Bronchial epithelial cell (primary cell): ENCODE measurements at places on chromosomes 6 and 20. TPM values are rescaled to one million over a fixed set of nuclear protein-coding genes. Genes with fewer than 3 reads are reported as not detected.
A peak's percentile ranks its signal among the peaks of the same experiment; 100 is the strongest.

TFAP2C gene
- 2.9 and 5.1 TPM in 2 replicates for total RNA-seq

DNA sequence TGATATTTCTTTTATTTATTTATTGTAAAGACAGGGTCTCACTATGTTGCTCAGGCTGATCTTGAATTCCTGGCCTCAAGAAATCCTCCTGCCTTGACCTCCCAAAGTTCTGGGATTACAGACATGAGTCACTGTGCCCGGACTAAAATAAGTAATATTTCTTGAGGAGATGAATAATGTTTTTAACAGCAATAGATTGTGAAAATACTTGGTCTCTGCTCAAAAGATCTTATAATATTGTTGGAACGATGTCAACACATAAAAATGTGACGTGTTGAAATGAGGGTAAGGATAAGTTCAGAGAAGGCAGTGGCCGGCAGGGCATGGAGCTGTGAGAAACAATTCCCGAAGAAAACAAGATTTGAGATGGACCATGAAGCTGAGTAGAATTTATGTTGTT is 178.7 kb downstream of the GJA1 start:
- no peak for DNase-seq

- DNase-seq, result peak; percentile 50
Measured at GRCh38 chr6:95431637-95432228, 145.6 kb upstream of the MANEA start.

GRCh38 chr6:84442208-84442607 is 214.8 kb upstream of the CEP162 start:
- DNase-seq, result no peak

DNA sequence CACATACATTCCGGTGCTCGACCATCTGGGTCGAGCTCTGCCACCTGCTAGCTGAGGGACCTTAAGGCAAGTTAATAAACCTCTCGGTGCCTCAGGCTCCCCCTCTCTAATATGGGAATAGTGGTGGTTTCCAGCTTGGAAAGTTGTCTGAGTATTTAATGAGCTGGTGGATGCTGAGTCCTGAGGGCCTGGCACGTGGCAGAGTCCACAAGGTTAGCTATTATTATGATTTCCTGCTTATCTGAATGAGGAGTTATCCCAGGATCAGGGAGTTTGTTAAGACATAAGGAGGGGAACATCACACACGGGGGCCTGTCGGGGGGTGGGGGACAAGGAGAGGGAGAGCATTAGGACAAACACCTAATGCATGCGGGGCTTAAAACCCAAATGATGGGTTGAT is 80.1 kb upstream of the SLC22A23 start:
- DNase-seq, result no peak

ZSCAN9 gene
- total RNA-seq, result 12.1 and 14.3 TPM in 2 replicates

DNA sequence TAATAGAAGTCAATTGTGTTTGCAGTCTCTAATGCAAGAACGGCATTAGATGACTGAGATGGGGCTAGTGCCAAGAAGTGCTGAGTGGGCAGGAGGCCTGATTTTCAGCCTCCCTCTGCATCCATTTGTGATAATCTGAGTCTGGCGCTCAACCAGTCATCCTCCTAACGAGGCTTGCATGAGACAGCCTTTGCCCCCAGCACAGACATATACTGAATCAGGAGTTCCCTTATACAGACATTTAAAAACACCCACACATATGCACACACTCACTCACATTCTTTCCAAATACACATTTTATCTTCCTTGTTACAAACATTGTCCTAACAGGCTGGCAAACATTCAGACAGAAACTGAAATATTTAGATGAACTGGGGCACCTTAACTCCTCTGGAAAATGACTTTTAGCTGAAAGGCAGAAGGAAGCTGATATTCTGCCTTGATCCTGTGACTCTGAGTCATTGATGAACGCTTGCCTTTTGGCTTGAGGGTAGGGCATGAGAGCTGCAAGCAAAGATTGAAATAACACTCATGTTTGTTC is 562.3 kb downstream of the DHX35 start:
- DNase-seq, result peak; percentile 62

DNA sequence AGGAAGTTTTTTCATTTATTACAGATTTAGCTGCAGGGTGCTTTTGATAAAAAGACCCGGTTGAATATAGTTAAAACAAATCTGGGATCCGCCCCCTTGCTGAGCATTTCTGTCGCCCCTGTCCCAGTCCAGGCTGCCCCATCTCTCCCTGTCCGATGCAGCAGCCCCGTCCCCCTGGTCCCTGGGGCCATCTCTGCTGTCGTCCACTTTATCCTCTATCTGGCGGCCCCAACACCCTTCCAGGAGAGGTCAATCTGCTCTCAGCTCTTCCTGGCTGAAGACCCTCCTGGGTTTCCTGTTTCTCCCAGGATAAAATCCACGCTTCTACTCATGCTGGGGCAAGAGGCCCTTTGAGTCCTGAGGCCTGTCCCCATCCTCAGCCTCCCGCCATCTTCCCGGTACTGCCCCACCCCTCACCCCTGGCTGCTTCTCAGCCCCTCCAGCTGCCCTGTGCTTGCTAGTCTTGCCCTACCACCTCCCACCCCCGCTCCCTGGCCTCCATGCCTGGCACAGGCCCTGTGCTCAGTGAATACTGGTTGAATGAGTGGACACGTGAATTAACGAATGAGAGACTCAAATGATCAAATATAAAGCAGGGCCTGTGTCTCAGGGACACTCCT is 16.0 kb upstream of the PHACTR3 start:
- no peak for DNase-seq

DNA sequence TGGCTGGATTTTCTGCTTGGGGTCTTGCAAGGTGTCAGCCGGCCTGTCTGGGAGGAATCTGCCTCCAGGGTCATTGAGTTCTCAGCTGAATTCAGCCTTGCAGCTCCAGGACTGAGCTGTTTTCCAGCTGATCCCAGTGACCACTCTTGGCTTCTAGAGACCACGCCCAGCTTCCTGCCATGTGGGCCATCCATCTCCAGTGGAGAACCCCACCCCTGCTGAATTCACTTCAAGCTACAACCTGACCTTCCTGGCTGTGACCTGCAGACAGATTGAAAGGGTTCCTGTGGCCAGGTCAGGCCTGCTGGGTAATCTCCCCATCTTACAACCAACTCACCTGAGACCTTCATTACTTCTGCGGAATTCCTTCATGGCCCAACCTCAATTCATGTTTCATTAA is 26.5 kb upstream of the SYNDIG1 start:
- DNase-seq, result no peak

GRCh38 chr6:40936818-40937251 is 102.2 kb downstream of the UNC5CL start:
- peak; percentile 98 for DNase-seq

DNA sequence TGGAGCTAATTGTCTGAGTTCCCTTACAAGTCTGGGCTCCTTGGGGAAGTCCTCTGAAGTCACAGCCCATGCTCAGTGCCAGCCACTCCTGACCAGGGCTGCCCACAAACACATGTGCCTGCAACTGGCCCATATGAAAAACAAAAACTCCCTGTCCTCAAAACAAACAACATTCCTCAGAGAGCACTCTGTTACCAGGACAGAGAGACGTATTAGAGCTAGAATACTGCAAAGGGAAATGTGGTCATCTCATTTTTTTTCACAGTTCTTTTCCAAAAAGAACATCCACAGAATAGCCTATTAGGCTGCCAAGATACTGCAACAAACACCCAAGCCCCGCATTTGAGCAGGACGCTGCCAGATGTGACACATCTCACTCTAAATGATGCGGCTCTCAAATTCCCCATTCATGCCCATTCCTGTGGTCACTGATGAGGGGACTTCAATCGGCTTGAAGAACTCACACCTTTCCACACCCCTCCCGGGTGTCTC is 71.1 kb downstream of the SLC22A23 start:
- no peak for DNase-seq

LZTS3 gene
- total RNA-seq, result 11.3 and 20.0 TPM in 2 replicates

FNDC1 gene
- total RNA-seq, result not detected in 2 replicates

SLC24A3 gene
- under 0.01 and 0.26 TPM in 2 replicates for total RNA-seq

DNA sequence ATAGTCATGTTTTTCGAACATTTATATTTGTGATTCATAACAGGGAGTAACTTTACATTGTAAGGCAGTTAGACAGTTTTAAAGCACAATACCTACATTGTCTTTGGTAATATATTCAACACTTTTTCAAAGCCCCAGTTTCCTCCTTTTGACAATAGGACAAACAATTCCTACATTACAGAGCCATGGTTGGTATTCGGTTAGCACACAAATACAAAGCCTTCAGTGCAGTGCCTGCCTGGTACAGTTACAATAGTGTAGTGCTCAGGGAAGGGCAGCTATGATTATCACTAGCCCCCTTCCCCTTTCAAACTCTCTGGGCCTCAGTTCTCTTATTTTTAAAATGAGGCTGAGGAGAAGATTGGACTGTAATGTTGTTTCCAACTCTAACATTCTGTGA is 207.8 kb downstream of the TPBG start:
- no peak for DNase-seq

DNA sequence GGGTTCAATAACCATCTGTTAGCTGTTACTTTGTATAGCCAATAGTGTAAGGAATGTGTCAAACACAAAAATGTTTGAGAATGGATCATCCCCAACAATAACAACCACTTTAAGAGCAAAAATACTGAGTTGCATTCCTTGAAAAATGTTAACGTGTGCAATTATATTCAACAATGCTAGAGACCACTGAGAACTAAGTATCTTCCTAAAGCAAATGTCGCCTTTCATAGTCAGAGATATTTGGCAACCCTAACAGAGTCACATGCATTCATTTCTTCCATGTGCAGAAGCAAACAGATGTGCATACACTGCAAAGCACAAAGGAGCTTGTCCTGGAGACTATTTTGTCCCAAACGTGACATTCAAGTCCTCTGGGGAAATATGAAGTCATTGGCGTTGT is 448.6 kb downstream of the GJA1 start:
- DNase-seq, result no peak

PPP1R14C gene
- total RNA-seq, result 72.1 and 80.0 TPM in 2 replicates

SAYSD1 gene
- total RNA-seq, result 9.0 and 14.2 TPM in 2 replicates

- no peak for DNase-seq
Measured at GRCh38 chr20:57274846-57275245, 8.4 kb upstream of the BMP7 start.

GRCh38 chr6:170248111-170248805 is 42.6 kb downstream of the DLL1 start:
- DNase-seq, result no peak

DNA sequence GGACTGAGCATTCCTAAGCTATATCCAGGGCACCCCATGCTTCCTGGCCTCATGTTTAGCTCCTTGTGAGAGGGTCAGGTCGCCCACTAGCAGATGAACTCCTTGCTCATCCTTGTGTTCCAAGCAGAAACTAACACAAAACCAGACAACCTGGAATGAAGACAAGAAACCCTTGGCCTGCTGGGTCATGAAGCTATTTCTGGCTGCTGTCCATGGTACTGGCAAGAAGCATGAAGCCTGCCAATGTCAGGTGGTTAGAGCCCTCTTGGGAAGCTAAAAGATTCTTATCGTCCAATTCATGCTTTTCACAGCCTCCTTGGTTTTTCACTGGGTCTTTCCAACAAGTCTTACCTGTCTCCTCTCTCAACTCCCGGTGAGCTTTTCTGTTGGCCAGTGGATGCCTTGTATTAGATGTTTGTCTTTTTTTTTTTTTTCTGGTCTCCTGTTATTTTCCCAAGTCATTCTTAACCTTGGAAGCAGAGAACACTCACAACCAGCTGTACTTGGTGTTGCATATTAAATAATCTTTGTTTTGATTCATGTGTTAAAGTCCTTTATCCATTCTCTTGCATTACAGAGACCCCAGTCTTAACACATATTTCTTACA is 180.3 kb downstream of the ANKRD60 start:
- DNase-seq, result peak; percentile 39

DNA sequence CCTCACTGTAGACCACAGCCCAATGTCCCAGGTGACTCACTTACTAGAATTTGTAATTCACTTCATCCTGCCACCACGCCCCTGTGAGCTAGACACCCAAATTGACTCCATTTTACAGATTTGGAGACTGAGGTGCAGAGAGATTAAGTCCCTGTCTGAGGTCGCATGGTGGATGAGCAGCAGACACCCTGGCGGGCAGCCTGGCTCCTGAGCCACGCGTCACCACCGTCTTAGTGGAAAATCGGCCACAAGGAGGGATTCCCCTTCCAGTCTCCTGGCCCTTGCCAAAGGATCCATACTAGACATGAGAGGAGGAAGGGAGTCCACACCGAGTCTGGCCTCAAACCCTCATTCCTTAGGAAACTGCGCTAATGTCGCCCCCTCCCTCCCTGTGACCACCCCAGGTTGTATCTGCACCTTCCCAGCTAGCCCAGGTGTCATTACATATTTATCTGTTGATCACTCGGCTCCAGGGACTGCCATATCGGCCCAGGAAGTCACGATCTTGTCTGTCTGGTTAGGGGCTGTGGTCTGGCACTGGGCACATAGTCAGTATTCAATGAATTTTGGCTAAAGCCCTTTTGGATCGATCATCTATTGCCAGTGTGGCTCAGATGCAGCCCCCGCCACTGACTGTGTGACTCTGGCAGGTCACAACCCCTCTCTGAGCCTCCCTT is 25.7 kb upstream of the PTGIS start:
- no peak for DNase-seq

DNA sequence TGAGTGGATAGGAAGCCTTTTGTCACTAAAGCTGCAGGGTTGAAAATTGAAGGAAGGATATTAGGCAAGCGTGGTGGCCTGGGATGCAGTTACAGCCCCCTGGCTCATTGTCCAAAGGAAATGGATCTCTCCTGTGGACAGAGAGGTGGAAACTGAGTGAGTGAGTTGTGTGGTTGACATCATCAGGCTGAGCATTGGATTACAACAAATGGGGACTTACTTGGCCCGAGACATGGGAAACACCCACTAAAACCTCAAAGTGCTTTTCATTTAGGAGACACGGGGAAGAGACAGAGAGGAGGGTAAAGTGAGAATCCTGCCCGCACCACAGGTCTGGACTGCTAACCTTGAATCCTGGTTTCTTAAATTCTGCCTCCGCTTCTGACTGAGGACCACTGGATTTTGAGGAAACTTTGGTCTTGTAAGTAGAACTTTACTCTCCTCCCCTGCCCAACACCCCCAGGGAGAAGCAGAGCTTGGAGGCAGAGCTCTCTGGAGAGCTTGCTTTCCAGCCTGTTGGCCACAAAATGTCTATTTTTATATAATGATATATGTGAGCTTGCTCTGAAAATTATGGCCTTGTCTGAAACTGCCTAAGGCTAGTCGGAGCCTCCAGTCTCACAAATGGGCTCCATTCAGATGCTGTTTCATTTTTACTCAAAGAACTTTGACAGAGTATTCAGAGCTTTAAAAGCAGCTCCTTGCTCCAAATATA is at the start of gene PKIG:
Gene PKIG (plus strand): TSS at position 269 of the 715 bp plus-strand sequence. CDS start 31,978 bp downstream, outside the sequence.
- peak; percentile 58 for DNase-seq

DNA sequence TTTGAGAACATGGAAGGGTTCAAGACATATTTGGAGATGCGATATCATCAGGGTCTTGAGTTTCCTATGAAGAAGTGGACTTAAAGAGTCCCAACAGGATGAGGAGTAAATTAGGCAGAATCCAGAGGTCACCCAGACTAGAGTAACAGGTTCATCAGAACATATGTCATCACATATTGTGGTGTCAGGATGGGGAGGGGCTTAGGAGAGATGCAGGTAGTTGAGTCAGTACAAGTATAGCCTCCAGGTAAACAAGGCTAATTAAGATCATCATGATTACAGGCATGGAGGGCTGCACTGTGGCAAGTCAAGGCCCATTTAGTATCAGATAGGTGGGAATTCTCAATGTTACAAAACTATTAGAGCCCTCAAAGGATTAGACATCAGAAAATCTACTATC is 90.1 kb upstream of the PAK5 start:
- peak; percentile 81 for DNase-seq
